Adipocyte (in vitro differentiated cells): ENCODE measurements at places on chromosomes 2 and 18.

GRCh38 chr2:25606892-25607291, 66.5 kb downstream of the DTNB start:
- DNase-seq: peak; percentile 61

- peak; percentile 9 for DNase-seq
Observed at GRCh38 chr18:25061395-25061794, 290.6 kb downstream of the ZNF521 start.

DNA sequence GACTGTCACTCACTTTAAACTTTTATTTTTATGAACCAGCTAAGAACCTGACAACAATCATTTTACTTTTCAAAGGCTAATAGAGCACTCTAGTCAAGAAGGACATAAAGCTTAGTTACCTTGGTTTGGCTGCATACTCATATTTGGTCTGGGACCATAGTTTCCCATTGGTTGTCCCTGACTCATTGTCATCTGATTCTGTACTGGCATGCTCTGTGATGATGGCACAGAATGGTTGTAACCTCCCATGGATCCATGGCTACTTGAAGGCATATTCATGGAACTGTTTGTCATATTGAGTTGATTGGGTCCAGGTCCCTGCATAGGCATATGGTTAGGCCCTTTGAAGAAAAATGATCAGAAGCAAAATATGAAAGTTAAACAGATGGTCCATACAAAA, 37.9 kb downstream of the SS18 start:
- DNase-seq: no peak

GRCh38 chr2:42824454-42824807, 32.0 kb upstream of the HAAO start:
- DNase-seq: no peak

DNA sequence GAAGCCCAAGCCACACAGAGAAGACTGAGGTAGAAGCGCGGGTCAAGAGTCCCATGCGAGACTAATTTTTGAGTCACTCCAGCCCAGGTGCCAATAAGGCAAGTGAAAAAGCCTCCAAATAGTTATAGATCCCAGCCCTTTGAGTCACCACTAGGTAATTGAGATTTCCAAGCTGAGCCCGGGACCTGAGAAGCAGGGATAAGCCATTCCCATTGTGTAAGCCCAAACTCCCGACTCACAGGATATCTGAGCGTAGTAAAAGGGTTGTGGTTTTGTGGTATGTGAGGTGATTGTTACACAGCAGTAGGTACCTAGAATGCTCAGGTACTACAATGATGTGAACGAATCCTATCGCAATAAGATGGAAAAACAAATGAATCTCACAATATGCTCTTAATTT, 560.7 kb downstream of the DSC3 start:
- no peak for DNase-seq

- no peak for DNase-seq
Observed at GRCh38 chr2:239593455-239593854, 192.6 kb upstream of the HDAC4 start.

DNA sequence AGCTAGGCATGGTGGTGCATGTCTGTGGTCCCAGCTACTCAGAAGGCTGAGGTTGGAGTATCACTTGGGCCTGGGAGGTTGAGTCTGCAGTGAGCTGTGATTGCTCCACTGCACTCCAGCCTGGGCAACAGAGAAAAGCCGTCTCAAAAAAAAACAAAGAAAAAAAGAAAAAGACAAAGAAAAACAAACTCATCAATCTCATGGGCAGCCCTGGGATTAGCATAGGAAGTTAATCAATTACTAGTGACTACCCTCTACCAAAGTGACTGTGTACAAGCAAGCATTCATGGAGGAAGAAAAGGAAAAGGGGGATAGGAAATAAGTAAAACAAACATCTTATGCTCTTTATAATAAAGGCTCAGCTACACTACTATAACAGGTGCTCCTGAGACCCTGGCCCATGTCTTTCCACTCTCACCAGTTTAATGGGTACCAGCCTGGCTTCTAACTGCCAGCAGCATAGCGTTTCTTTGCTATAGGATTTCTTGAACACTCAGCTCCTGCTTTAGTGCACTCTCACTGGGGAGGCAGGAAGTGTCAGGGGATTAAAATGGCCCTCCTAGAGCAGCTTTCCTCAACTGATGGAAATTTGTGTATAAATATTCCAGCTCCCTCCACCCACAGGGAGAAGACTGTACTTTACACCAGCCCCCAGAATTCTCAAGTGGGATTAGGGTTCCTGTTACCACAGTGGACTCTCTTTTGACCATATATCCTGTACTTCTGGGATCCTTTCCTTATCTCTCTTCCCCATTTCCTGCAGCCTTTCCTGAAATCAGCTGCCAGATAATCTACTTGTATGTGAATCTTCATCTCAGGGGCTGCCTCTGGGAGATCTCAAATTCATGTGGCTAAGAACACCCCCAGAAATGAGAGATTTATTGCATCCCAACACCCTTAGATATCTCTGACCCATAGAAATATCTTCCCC, 91.3 kb upstream of the GLS start:
- no peak for DNase-seq

GRCh38 chr2:222364285-222364895, 60.0 kb upstream of the SGPP2 start:
- DNase-seq: peak; percentile 51

DNA sequence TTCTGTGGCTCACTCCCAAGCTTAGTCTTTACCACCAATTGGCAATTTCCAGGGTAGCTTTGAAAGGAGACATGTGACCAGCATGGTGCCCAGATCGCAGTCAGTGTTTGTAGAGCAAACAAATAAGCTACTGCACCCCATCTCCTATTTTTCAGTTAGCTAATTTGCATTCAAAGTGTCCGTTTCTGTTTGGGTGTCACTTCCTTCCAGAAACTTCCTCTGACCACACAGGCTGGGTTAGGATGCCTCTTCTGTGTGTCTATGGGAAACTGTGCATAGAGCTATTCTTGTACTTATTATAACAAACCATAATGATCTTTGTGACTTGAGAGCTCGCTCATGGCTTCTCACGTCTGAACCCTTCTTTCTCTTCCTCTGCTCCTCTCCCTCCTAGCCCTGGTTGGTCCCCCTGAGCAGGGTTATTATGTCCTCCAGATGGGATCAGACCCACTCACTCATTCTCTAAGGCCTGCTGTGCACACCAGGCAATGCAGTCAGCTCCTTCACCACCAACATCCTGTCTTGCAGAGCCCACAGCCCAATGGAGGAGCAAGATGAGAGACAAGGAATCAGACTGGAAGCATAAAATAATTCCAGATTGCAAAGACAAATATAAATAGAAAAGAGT, 101.2 kb upstream of the ALK start:
- no peak for DNase-seq

- DNase-seq: no peak
Observed at GRCh38 chr18:58367425-58368140, 261.3 kb downstream of the ALPK2 start.

DNA sequence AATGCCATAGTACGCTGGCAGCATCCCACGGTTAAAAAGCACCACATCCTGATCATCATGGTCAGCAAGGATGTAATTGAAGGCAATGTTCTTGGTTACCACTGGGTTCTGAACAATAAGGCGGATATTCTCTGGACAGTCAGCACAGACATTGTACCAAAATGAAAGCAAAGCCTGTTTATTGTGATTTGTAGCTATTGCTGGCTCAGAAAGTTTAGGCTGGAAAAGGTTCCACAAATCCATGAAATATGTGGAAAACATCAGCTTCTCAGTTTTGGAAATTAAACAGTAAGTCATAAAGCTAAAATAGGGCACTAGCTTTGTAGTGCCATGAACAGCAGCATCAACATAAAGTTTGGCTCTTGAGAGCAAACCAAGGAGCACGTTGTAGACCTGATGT, 52.2 kb downstream of the C2orf74 start:
- no peak for DNase-seq

DNA sequence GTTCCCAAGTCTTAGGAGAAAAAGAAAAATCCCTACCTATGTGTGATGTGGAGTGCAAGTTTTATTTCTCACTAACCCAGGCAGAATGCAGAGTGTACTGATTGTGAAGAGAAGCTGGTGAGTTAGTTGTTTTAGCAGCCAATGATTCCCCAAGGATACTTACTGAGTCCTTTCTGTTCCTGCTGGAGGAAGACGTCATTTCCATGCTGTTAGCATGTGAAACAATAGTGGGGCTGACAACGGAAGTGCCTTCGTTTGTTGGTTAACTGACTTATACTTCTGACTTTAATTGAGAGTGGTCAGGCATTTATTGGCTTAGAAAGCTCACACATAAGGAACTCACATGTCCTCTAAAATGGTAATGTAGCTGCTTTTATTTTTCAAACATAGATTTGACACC, 180.6 kb downstream of the MC4R start:
- no peak for DNase-seq

DNA sequence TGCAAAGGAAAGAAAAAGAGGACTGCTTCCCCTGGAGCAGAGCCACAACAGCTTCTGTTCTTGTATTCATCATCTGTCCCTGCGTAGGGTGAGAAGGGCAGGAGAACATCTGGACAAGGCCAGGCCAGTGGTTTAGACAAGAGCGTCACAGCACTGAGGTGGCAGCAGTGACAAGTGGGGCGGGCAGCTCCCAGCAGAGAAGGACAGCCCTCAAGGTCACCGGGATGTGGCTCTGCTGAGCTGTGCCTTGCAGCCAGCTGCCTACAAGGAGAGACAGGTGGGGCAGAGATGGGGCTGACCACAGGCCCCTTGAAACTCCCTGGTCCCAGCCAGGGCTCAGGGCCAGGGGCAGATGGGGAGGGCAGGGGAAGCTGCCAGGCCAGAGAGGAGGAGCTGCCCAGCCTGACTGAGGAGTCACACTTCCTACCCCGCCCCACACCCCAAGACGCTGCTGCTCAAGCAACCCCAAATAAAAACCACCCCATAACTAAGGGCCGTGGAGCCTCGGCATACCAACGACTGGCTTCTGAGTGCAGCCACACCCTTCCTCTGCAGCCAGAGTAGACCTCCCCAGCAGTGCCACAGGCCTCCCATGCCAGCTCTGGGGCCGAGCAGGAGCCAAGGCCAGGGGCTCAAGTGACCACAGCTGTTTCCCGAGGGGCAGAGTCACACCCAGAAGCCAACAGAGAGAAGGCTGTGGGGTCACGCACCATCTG, 5.4 kb downstream of the RAB11FIP5 start:
- peak; percentile 20 for DNase-seq

GRCh38 chr2:33589444-33589843, 9.7 kb downstream of the FAM98A start:
- peak; percentile 72 for DNase-seq

- DNase-seq: no peak
Observed at GRCh38 chr18:51686590-51686989, 489.1 kb upstream of the MEX3C start.

DNA sequence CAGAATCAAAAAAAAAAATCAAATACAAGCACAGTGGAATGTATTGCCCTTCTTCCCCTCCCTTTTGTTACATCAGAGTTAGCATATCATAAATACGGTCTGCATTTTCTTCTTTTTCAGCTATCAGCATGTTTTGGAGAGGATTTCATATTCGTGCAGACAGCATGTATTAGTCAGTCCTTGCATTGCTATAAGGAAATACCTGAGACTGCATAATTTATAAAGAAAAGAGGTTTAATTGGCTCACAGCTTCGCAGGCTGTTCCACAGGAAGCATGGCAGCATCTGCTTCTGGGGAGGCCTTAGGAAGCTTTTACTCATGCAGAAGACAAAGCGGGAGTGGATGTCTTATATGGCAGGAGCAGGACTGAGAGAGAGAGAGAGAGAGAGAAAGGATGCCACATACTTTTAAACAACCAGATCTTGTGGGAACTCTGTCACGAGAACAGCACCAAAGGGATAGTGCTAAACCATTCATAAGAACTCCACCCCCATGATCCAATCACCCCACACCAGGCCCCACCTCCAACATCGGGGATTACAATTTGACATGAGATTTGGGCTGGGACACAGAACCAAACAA, 8.9 kb downstream of the IL1B start:
- no peak for DNase-seq
